ENCODE measurements at places on chromosomes 3 and 15.

DNA sequence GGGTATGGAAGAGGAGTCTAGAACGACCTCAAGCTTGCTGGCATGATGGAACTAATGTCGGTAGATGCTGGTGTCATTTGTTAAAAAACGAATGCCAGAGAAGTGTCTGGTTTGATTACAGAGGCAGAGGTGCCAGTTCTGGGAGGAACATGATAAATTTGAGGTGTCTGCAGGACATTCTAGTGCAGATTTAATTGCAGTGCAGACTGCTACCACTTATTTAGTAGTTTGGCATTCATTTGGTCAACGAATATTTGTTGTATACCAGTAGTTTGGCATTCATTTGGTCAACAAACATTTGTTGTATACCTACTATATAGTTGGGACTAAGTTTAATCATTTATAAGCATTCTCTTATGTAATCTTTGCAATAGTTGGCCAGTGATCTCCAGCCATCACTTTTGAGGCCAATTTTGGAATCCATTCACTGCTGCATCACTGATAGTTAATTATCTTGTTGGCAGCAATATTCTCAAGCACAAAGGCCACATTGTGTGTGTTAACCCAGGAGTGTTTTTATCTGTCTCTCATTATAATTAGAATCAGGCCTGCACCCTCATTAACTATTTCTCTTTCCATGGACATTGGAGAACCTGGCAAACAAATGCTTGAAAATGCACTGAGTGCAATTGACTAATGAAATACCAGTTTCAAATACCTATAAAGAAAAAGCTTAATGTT lies 19.5 kb upstream of the TGFBR2 start:
- no peak for DNase-seq

GRCh38 chr3:54647721-54648120 lies 280.1 kb downstream of the LRTM1 start:
- DNase-seq: no peak

DNA sequence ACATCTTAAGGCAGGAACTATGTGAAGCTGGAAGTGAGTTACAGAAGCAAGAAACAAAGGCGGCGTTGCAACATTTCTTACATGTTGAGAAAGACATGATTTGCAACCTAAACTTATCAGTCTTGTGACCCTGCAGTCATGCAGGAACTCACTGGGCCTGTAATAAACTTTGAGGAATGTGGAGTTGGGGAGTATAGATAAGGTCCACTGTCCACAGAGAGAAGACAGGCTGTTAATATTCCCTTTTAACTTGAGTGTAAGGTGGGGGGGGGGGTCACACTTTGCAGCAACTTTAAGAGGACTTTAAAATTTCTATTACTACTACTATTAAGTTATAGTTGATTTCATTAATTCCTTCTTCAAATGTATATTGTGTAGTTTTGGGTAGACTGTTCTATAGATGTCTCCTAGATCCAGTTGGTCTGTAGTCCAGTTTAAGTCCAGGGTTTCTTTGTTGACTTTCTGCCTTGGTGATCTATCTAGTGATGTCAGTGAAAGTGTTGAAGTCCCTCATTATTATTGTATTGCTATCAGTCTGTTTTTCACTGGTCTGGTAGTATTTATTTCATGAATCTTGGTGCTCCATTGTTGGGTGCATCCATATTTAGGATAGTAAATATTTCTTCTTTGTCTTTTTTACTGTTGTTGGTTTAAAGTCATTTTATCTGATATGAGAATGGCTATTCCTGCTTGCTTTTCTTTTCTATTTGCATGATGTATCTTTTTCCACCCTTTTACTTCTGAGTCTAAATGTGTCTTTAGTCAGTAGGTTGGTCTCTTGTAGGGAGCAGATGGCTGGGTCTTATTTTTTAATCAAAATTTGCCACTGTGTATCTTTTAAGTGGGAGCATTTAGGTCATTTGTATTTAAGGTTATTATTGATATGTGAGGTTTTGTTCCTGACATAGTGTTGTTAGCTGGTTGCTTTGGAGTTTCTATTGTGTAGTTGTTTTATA lies 15.6 kb upstream of the FAM98B start:
- no peak for DNase-seq

- no peak for DNase-seq
Measured at GRCh38 chr15:90343302-90343790, 8.7 kb upstream of the ZNF774 start.

DNA sequence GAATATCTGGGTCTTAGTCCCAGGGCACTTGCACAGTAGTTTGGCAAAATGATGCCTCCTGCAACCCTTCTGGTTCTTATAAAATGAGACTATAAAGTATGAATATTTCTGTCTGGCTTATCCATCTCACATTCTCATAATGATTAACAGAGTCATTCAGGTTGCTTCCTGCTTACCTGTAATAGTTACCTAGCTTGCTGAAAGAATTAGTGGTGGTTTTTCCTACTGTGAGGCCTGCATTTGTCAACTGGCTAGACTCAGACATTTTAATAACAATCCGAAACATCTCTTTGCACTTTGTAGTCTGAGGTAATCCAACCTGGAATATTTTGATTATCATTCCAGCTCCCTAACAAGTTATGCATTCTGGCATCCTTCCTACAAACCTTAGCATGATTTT lies 75.6 kb upstream of the POU1F1 start:
- DNase-seq: no peak

DNA sequence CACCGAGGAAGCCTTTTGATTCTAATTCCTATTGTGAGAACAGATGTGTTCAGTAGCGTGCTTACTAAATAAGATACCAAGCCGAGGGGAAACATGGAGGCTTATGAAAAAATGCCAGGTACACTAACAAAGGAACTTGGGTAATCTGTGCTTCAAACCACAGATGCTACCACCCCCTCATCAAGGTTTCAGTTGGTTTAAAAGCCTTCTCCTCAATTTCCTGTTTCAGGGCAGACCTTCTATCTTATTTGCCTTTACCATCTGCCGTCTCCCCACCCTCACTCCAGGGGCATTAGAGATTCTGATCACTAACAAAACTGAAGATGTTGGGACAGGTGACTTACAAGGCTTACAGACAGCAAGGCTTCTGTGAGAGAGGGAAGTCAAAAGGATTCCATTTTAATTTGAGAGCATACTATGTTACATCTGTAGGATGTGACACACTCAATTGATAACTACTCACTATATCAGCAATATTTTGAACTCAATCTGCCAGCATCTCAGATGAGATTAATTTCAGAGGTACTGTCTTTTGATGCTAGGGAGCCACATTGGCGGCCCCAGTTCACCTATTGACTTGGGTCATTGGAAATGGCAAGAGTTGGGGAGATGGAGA lies 60.6 kb upstream of the PLCL2 start:
- DNase-seq: no peak

DNA sequence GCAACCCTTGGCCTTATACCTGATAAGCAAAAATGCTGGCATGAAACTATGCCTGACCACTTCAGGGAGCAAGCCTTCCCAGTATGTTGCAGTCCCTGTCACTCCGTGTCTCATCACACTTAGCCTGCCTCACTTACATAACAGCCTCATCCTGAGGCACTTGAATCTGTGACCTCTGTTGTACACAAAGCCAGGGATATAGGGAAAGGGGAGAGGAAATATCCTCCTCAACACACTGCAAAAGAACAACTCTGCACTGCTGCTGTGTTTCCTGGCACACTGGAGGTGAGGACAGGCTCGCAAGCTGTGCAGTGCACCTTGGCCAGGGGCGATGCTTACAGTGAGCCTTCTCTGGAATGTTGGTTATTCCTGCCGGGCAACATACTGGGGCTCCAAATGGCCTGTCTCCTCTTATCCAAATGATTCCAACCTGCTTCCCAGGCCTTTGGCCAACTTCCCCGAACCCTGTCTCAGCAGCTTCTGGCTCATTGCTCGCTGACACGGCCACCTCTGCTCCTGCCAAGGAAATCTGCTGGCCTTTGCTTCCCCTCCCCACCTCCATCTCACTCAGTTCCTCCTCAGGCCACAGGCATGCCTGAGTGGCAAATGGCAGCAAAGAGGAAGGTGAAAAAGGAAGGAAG lies 109.2 kb downstream of the CD47 start:
- DNase-seq: no peak

- no peak for DNase-seq
Measured at GRCh38 chr3:64859625-64860535, 172.1 kb upstream of the ADAMTS9 start.

GRCh38 chr3:180332608-180333007 lies 269.4 kb upstream of the TTC14 start:
- no peak for DNase-seq

DNA sequence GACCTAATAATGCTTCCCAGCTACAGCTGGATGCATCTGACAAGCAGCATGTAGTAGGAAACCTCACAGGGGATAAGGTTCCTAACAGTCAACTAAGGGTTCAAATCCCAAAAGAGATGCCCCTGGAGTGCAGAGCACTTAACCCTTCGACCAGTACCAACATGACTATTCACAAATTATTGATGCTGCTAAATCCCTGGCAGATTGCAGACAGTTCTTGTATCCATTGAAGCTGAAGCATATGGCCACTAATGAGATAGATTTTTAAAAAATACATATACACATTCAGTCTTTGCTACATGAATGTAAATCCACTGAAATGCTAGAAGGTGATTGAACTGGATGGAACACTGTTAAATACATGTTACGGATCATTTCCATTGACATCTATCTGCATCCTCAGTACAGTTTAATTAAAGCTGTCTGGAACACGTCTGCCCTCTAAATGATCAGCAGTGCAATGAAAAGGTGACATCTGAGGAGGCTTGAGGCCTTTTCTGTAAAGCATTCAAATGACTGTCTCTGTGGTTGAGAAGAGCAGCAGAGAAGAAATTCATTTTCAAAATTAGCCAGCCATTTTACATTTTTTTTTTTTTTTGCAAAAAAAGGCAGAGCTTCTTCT lies 19.5 kb upstream of the NANOGP8 start:
- no peak for DNase-seq

DNA sequence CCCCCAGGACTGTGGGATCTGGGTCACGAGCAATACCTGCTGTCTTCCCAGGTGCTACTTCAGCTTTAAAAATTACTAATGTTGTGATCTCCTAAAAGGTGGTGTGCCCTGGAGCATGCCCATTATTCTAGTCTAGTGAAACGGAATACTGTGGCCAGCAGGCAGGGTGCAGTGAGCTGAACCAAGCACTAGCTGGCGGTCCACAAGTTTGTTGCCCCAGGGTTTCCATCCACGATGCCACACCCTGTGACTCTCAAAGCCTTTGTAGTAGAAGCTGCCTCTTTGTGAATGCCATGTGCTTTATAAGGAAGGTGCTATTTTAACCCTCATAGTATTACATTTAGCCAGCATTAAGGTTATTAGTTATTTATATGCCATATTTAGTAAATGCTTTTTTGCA lies 49.1 kb downstream of the PXYLP1 start:
- DNase-seq: no peak

GRCh38 chr3:150761831-150762661 lies 923 bp downstream of the SIAH2 start:
- peak; percentile 62 for DNase-seq

DNA sequence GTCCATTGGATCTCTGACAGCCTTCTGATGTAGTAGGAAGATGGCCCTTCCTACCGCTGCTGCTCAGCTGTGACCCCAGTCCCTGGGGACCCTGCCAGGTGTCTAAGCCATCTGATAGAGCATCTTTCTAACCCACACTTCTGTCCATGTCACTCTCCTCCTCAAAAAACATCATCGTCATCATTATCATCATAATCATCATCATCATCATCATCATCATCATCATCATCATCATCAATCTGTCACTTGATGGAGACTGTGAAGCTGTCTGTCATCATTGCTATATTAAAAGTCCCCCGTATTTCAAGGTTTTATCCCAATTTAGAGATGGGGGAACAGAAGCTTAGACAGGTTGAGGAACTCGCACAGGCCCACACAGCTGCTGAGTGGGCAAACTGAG lies 75.1 kb upstream of the SLC6A11 start:
- DNase-seq: no peak

- no peak for DNase-seq
Measured at GRCh38 chr15:25182098-25182478, 227.3 kb downstream of the SNRPN start.

GRCh38 chr15:50736823-50737222 lies 28.7 kb downstream of the SPPL2A start:
- DNase-seq: no peak

GRCh38 chr3:168331756-168332155 lies 236.0 kb upstream of the GOLIM4 start:
- no peak for DNase-seq

DNA sequence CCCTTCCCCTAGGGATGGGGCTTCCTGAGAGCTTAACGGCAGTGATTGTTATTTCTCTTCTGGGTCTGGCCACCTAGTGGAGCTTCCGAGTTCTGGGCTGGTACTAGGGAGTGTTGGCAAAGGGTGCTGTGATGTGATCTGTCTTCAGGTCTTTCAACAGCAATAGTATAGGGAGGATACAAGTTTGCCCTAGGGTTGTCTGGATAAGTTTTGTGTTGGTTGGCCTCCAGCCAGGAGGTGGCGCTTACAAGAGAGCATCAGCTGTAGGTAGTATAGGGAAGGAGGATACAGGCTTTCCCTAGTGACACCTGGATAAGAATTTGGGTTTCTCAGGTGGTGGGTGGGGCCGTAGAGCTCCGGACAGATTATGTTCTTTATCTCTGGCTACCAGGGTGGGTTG lies 19.2 kb upstream of the CPOX start:
- DNase-seq: no peak

GRCh38 chr3:48826451-48826850 lies 21.2 kb downstream of the PRKAR2A start:
- peak; percentile 85 for DNase-seq

- DNase-seq: no peak
Measured at GRCh38 chr3:22691407-22691806, 511.7 kb upstream of the UBE2E2 start.

- peak; percentile 68 for DNase-seq
Measured at GRCh38 chr15:55253580-55253979, 36.0 kb downstream of the RAB27A start.

DNA sequence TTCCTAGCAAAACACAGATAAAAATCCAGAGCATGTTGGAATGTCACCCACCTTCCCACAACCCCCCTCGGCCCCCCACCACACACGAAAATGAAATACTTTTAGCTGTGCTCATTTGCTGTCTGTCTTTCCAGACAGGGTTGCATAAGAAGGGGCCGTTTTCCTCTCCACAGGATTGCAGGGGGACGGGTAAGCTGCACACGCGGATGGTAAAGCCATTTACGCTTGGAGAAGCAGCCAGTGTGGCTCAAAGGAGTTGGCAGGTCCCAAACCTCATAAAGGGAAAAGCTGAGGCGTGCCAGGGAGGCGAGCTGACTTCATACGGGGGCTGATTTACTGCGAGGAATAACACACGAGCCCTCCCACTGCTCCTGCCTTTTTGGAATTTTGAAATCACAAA lies 47.4 kb upstream of the ITGA11 start:
- peak; percentile 88 for DNase-seq

GRCh38 chr3:37885814-37886213 lies 24.1 kb downstream of the CTDSPL start:
- DNase-seq: no peak

DNA sequence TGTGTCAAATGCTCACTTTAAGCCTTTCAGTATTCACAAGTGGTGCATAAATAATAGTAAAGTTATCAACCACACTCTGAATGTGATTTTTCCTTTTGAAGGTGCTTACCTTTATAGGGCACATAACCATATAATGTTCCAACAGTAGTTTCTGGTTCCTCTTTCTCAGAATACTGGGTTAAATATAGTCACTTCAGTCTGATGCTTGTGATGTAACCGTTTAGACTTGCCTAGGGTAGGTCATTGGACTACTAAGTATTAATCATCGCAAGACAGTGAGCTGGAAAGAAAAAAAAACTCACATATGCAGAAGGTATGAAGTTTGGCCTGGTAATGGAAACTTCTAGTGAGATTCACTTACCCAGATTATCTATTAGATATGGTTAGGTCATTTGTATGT lies 1.9 kb downstream of the KBTBD8 start:
- peak; percentile 7 for DNase-seq

- no peak for DNase-seq
Measured at GRCh38 chr3:39187372-39188155, 4.8 kb downstream of the XIRP1 start.
